Peyer's patch (tissue), 4 donors: ENCODE measurements at places on chromosomes 12 and 14.

- no peak for DNase-seq
Observed at GRCh38 chr12:29593001-29593400, 95.5 kb upstream of the OVCH1 start.

- DNase-seq: no peak
Observed at GRCh38 chr12:75058228-75058627, 151.4 kb downstream of the KCNC2 start.

GRCh38 chr12:103848143-103848542 is 7.1 kb upstream of the NT5DC3 start:
- no peak for DNase-seq

- DNase-seq: no peak
Observed at GRCh38 chr12:40315375-40315774, 90.6 kb downstream of the LRRK2 start.

- peak; percentile 41 for DNase-seq
Observed at GRCh38 chr12:120534703-120535655, 823 bp downstream of the RNF10 start.

- no peak for DNase-seq
Observed at GRCh38 chr12:111034083-111034885, 113.9 kb upstream of the MYL2 start.

DNA sequence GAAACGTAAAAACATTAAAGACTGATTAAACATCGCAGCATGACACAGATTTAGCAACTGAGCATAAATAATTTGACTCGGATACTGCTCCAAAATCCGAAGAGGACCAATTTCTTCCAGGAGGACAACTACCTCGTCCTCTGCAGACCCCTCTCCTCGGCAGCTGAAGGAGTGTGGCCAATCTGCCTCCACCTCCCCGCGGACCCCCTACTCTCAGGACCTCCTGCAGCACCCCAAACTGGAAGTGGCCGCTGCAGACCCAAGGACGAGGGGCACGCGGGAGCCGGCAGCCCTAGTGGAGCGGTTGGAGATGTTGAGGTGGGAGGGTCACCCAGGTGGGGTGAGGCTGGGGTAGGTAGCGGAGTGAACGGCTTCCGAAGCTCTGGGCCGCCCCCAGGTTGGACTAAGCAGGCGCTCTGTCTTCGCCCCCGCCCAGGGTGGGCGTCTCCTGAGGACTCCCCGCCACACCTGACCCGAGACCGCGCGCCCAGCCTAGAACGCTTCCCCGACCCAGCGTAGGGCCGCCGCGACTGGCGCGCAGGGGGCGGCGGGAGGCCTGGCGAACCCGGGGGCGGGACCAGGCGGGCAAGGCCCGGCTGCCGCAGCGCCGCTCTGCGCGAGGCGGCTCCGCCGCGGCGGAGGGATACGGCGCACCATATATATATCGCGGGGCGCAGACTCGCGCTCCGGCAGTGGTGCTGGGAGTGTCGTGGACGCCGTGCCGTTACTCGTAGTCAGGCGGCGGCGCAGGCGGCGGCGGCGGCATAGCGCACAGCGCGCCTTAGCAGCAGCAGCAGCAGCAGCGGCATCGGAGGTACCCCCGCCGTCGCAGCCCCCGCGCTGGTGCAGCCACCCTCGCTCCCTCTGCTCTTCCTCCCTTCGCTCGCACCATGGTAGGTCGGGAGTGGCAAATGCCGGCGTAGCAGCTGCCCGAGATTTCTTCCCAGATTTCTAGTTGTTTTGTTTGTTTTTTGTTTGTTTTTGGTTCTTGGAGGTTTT is at the start of gene CALM1:
Gene CALM1, plus strand, starts transcription at position 689 of the 999 bp plus-strand sequence. Its CDS starts 202 bp downstream, at position 891.
- DNase-seq: peak; percentile 97

DNA sequence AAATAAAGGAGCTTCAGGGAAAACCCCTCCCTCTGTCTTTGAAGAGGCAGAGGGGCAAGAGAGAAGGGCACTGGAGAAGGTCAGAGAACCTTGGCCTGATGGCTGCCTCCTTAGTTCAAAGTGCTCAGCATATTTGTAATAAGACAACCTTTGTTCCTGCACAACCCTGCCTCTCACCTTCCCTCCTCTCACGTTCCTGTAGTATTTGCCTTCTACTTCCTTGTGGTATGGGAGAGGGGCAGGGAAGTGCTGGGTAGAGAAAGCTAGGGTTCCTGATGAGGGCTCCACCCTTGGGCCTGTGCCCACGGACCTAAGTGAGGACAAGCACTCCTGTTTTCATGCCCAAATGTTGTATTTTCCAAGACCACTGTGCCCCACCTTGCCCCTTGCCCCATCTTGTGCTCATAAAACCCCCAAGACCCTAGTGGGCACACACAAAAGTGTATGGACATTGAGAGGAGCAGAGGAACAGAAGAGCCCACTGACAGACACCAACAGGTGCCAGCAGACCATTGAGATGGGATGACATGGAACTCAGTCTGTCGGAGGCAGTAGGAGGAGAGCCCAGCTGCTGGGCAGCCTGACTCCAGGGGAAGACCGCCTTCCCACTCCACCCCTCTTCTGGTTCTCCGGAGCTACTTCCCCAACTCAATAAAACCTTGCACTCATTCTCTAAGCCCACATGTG is 261.5 kb upstream of the CCDC196 start:
- no peak for DNase-seq

DNA sequence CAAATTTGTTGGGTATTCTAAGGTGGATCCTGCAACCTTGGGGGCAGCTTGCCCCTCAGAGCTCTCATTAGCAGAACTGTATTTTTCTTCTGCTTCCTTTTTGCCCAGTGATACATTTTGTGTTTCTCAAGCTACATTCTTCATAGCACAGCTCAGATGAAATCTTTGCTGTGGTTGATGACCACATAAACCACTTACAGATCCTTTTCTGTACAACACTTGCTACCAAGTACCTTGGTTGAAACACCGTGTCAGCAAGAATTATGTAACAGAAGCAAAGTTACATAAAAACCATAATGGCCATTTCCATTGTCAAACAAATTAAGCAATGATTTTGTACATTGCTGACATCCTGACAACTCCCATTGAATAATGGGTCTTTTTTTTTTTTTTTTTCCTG is 9.7 kb upstream of the PLBD1 start:
- DNase-seq: no peak

GRCh38 chr12:87779016-87779415 is 250.2 kb downstream of the C12orf50 start:
- no peak for DNase-seq
